Stimulated activated CD4-positive, alpha-beta T cell treated with anti-CD3 and anti-CD28 coated beads, Interleukin-12 subunit alpha, Interleukin-12 subunit beta, amount 100 ng/mL, for 24 hours (primary cell): ENCODE measurements at places on chromosomes 1 and 21.

GRCh38 chr1:201191653-201192260 lies 1.1 kb downstream of the IGFN1 start:
- peak; percentile 9 for DNase-seq

DNA sequence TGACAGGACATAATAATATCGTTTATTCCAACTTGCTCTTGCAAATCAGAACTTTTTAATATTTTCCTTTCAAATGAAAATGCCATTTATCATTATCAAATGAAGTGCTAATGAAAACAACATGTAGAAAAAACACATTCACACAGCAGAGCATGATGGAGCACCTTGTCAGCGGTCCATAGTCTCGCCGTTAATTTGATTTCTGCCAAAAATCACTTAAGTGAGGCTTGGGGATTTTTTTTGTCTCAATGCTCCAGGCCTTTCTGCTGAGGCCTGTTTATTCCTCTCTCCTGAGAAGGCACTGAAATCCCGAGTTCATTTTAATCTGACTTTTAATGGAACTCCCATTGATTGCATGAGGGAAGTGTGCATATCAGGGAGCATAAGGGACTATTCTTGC lies 122.5 kb downstream of the ELAVL4 start:
- no peak for DNase-seq

GRCh38 chr1:212585210-212585609 lies 23.4 kb upstream of the ATF3 start:
- DNase-seq = no peak

DNA sequence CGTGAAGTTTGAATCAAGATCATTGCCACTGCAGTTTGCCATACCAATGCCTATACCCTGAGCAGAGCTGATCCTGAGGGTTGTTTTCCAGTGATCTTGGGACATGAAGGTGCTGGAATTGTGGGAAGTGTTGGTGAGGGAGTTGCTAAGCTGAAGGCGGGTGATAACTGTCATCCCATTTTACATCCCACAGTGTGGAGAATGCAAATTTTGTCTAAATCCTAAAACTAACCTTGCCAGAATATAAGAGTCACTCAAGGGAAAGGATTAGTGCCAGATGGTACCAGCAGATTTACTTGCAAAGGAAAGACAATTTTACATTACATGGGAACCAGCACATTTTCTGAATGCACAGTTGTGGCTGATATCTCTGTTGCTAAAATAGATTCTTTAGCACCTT lies 78.6 kb downstream of the FMN2 start:
- DNase-seq = no peak

- no peak for DNase-seq
Measured at GRCh38 chr1:40772146-40772955, 11.2 kb upstream of the KCNQ4 start.

GRCh38 chr21:32966120-32966519 lies 59.6 kb upstream of the OLIG2 start:
- DNase-seq = no peak

GRCh38 chr1:182598296-182598695 lies 5.9 kb downstream of the RGS16 start:
- DNase-seq = no peak

- DNase-seq = no peak
Measured at GRCh38 chr1:170853867-170854266, 81.5 kb upstream of the MROH9 start.

DNA sequence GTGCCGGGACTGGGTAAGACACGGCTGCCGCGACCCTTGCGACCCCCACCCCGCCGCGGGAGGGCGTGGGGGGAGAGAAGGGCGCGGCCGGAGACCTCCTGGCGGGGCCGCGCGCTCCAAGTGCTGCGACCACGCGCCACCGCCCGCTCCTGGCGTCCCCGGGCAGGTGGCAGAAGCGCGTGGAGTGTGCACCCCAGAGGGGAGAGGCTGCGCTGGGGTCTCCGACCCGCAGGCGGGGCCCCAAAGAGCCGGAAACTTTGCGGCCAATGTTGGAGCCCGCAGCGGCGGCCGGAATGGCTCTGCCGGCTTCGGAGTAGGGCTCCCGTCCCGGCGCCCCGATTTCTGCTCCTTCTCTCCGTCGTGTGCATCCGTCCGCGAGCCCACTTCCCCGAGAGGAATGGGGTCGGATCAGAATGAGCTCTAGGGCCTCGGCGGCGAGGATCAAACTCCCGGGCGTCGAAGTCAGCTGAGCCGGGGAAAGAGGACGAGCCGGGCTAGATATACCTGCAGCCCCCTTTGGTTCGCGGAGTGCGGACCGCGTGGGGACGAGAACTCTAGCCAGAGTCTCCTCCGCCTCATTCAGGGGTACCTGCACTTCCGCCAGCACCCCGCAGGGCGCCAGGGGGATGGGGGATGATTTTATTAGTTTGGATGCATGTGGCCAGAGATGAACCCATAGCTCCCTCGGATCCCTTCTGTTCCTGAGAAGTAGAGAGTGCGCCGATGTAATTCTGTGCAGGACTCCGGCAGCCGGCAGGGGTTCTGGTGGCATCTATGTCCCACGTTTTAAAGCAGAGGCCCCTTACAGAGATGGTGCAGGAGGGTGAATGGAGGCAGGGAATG lies 751 bp downstream of the STUM start:
- peak; percentile 1 for DNase-seq

GRCh38 chr1:101884621-101885020 lies 112.1 kb downstream of the OLFM3 start:
- DNase-seq = no peak

DNA sequence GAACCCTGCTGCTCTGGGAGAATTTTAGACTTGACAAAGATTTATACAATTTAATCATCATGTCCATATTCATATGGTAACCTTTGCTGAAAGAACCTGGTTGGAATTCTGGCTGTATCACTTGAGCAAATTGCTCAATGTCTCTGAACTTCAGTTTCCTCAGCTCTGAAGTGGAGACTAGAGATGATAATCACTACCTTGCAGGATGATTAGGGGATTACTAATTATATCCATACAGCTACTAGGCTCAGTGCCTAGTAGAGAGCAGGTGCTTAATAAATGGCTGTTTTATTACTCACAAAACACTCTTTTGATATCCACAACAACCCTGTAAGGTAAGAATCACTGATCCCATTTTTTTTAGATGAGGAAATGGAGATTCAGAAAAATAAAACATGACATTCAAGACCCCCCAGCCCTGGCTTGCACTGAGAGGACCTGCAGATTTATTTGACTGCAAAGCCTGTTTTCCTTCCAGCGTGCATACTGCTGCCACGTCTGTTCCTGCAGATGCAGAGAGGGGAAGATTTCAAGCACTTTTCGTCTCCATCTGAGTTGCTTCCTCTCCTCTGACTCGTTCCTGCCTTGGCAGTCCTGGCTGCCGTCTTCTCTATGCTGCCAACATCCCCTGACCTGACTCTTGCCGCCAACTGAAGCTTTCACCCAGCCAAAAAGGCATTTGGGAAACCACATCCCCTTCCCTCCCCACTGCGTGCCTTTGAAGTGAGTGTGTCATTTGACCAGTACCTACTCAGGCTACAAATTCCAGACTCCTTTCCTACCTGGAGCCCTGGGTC lies 203.0 kb downstream of the PLPP3 start:
- no peak for DNase-seq

DNA sequence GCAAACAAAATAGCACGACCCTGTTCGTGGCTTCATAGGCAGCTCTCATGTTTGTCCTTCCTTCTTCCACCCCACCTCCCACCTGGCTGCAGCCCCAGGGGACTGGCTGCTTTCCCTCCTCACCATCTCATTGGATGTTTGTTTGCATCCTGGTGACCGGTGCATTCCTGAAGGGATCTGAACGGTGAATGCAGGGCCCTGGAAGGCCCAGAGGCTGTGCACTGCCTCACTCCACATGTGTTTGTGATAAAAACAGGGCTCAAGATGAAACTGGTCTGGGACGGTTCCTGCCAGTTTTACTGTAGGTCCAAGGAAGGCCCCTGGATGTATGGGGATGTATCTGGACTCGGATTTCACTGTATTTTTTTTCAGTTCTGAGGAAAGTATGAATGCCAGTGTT lies 42.8 kb downstream of the CNN3 start:
- no peak for DNase-seq

DNA sequence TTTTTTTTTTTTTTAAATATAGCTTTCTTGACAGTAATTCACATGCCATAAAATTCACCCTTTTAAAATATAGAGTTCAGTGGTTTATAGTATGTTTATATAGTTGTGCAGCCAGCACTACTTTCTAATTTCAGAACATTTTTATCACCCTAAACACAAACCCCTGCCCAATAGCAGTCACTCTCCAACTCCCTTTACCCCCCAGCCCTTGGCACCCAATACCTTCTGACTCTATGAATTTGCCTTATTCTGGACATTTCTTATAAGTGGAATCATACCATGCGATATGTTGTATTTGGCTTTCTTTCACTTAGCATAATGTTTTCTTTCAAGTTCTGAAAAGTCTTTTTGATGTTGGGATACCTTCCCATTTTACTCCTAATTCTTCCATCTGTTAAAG lies 42.5 kb upstream of the NEXN start:
- DNase-seq = no peak

GRCh38 chr1:177360791-177361190 lies 190.0 kb downstream of the BRINP2 start:
- no peak for DNase-seq

DNA sequence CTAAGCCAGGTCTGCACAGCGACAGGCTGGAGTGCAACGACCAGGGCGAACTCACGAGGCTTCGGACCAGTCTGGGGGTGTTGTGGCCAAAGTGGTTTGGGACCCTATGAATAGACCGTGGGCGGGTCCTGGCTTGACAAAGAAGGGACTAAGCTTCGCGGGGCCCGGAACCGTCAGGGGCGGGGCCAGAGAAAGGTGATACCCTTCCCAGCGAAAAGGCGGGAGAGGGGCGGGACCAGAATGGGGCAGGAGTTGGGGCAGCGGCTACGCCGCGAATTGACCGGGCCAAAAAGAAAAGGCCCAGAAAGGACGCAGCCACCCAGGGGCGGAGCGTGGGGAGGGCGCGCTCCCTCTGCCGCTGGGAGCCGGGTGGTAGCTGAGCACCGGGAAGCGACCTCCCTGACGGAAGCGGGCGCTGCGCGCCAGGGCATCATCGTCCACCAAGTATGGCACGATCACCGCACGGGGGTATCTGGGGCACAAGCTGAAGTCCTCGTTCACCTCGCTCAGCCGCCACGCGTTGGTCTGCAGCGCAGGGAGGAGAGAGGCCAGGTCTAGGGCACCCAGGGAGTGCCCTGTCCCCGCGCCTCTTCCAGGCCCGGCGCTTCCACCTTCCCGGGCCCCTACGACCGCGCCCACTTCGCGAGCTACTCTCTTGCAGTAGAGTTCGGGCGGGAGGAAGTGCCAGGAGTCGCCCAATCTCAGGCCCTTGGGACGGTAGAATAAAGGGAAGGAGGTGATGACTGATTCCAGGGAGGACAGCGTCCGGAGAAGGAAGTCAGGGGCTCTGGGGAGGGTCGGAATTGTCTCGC lies 6.7 kb upstream of the FAM167B start:
- no peak for DNase-seq

DNA sequence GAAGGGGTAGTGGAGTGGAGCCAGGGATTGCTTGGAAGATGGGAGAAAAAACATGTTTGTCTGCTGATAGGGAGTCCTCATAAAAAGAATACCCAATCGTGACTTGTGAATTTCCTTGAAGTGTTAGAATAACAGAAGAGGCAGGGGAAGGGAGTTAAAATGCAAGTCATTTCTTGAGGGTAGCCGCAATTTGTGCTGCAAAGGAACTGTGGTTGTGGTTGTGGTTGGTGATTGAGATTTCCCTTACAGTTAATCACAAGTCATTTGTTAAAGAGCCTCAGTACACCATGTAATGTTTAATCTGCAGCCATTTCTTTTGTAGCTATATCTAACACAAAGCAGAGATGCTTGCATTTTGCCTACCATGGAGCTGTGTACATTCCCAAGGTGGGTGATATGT lies 38.5 kb upstream of the EGLN1 start:
- peak; percentile 32 for DNase-seq

GRCh38 chr21:45950740-45951515 lies 30.6 kb upstream of the COL6A1 start:
- no peak for DNase-seq

- no peak for DNase-seq
Measured at GRCh38 chr1:181726320-181727012, 243.1 kb downstream of the CACNA1E start.

- no peak for DNase-seq
Measured at GRCh38 chr1:143610196-143610595, 361.6 kb downstream of the FAM72C start.

GRCh38 chr1:206112600-206113301 lies 4.4 kb downstream of the AVPR1B start:
- no peak for DNase-seq

GRCh38 chr21:38609580-38609979 lies 111.3 kb upstream of the ERG start:
- DNase-seq = no peak

- DNase-seq = no peak
Measured at GRCh38 chr21:14076143-14076806, 134.5 kb downstream of the LIPI start.

DNA sequence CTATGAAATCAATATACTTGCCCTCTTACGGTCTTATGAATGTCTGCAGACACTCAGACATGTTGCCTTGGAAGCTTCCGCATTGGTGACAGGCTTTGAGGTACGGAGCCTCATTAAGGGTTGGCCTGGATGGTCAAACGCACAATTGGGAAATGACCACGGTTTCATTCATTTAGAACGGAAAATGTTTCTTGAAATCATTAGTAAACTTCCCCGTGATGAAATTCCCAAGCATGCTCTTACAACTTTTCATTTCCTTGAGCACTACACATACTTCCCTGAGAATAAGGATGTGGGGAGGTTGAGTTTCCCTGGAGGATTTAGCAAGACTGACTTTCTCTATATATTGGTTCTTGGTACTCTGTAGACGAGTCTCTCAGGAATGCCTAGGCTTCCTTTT lies 146.3 kb downstream of the HLX start:
- no peak for DNase-seq

- no peak for DNase-seq
Measured at GRCh38 chr1:24126672-24127023, 14.7 kb upstream of the MYOM3 start.

GRCh38 chr1:49213301-49213700 lies 436.6 kb upstream of the BEND5 start:
- DNase-seq = no peak

DNA sequence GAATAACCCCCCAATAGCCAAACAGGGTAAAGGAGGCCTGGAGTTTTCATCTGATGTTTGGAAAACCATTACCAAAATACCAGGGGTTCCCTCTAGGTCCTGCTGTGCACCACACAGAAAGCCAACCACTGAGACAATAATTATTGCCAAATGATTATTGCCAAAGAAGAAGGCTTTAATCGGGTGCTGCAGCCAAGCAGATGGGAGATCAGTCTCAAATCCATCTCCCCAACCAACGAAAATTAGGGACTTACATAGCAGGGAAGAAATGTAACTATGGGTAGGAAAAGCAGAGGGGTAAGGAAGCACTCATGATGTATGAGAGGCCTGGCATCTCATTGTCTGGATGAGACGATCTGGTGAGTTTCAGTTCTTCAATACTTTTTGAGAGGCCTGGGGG lies 28.8 kb upstream of the LPGAT1 start:
- no peak for DNase-seq

GRCh38 chr1:116230712-116231111 lies 119.5 kb downstream of the MAB21L3 start:
- DNase-seq = no peak
